ENCODE measurements at places on chromosomes 4 and X. TPM values are rescaled to one million over a fixed set of nuclear protein-coding genes. Genes with fewer than 3 reads are reported as not detected.

The DRP2 gene
- 0.69 TPM for total RNA-seq

- no peak for DNase-seq
Measured at GRCh38 chr4:6701371-6701770, 7.7 kb downstream of the S100P start.

DNA sequence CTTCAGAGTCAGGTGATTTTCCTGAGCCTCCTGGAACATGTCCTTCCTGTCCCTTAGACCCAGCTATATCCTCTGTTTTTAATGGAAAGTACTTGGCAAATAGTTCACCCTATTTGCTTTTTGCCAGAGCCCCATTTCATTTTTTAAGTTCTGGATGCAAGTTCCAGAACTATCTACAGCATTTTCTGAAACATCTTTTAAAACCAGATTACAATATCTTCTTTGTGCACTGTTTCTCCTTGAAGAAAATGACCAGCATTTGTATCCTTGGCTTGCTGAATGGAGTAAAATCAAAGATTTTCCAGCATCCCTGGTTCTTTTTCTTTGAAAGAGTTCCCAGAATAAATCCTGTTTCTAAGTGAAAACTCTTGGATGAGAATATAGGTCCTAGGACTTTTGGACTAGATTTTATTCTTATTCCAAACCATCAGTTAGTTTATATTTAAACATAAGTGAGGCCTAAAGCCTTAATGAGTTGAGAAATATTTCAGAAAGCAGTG lies 224.3 kb downstream of the ANK2 start:
- no peak for DNase-seq

GRCh38 chr4:120001850-120002249 lies 64.8 kb downstream of the MAD2L1 start:
- no peak for DNase-seq

Data from skin of body (tissue), 3 donors.